ENCODE measurements at places on chromosomes 6 and 20. TPM values are rescaled to one million over a fixed set of nuclear protein-coding genes. Genes with fewer than 3 reads are reported as not detected.

SNX9 gene
- 53.4 TPM for total RNA-seq

PROKR2 gene
- not detected for total RNA-seq

DNA sequence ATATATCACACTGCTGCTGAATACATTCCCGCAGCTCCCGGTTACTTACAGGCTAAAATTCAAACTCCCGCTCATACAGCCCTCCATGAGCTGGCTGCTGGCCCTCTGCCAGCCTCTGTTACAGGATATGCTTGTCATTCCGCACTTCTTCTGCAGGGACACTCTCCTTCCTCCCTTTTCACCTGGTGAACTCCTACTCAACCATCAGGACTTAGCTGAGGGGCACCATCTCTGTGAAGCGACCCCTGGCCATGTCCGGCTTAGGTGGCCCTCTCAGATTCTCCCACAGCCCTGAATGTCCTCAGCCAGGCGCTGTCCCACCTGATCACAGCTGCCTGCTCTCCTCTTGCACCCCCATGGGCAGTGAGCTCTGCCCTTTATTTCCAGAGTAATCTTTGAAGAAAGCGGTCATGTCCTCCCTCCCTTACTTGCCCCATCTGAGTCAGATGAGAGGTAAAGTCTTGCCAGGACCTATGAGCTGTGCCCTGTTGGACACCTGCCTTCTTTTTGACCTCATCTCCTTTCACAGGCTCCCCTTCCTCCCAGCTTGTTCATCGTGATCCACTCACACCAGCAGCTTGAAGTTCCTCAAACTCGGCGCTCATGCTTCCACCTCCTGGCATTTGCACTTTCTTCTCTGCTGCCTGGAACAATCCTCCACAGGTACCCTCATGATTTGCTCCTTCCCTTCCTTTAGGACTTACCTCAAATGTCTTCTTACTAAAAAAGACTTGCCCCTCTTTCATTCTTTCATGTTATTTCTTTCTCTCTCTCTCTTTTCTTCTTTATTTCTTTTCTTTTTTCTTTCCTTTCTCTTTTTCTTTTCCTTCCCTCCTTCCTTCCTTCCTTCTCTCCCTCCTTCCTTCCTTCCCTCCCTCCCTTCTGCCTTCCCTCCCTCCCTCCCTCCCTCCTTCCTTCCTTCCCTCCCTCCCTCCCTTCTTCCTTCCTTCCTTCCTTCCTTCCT, 5.6 kb downstream of the CYP24A1 start:
- DNase-seq, result no peak

LY6G6C gene
- not detected for total RNA-seq

DNA sequence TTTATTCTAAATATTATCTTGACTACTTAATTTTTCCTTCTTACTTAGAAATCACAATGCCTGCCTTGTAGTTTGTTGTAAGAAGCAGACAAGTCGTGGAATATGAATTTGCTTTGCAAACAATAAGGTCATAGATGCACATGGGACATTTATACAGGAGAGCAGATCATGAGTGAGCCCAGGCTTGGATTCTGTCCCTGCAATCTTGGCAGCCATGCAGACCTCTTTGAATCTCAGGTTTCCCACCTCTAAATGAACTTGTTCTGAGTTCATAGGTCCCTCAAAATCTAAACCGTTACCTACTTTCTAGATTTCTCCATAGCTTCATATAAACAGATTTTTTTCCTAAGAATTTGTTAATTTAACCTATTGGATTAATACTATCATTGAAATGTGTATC, 19.5 kb downstream of the KIAA0408 start:
- no peak for DNase-seq

RNF39 gene
- not detected for total RNA-seq

ZSCAN23 gene
- 1.1 TPM for total RNA-seq

PM20D2 gene
- 14.1 TPM for total RNA-seq

TSBP1 gene
- not detected for total RNA-seq

MROH8 gene
- 1.1 TPM for total RNA-seq

DNA sequence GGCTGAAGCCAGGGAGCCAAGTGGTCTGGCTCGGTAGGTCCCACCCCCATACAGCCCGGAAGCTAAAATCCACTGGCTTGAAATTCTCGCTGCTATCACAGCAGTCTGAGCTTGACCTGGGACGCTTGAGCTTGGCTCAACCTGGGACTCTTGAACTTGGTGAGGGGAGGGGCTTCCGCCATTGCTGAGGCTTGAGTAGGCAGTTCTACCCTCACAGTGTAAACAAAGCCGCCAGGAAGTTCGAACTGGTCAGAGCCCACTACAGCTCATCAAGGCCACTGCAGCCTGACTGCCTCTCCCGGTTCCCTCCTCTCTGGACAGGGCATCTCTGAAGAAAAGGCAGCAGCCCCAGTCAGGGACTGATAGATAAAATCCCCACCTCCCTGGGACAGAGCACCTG, 1337.7 kb downstream of the HACE1 start:
- DNase-seq, result no peak

ASIP gene
- total RNA-seq, result not detected

- no peak for DNase-seq
Measured at GRCh38 chr6:157106487-157106886, 216.8 kb downstream of the TMEM242 start.

DNA sequence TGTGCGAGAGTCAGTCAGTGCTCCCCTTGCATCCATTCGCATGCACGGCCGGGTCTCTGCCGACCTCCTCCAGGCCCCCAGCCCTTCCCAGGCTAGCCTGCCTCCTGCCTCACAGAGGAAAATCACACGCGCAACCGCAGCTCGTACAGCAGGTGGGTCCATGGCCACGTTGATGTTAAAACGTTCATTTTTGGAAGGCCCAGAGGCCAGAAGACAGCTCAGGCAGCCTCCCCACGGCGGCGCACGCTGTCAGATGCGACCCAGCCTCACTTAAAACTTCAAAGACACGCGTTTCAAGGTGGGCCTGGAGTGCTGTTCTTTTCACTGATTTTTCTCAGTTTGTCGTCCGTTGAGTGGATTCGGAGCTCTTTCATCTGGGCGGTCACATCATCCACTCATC, 276.5 kb downstream of the SMOC2 start:
- no peak for DNase-seq

GRCh38 chr6:45163952-45164766, 164.0 kb upstream of the RUNX2 start:
- DNase-seq, result peak; percentile 31

DNA sequence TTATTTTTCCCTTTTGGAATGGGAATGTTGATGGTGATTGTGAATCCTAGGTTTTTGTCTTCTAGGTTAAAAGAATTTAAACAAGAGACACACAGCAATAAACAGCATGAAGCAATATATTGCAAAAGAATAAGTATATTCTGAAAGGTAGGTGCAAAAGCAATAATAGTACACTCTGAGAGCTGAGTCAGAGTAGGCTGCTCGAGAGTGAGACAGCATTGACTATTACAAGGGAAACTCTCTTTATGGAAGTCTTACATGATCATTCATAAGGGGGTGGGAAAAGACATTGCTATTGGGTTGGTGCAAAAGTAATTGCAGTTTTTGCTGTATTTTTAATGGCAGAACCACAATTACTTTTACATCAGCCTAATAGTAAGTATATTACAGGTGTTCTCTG, 25.0 kb downstream of the FBXO5 start:
- DNase-seq, result no peak

Measured in activated T-helper 1 cell treated with anti-CD3 and anti-CD28 coated beads, Interleukin-12 subunit alpha, Interleukin-12 subunit beta, Interleukin-2, Interleukin-4 antibody, amounts not matched to agents 30 ng/mL and 10 ng/mL and 1 ng/mL, durations not matched to agents 14 hours and 24 hours and 36 hours (primary cell).